ENCODE measurements at places on chromosomes 2 and 18. TPM values are rescaled to one million over a fixed set of nuclear protein-coding genes. Genes with fewer than 3 reads are reported as not detected.

Gene ZNF407
- total RNA-seq = 13.1 TPM

Gene KCNG2
- 0.32 TPM for total RNA-seq

Gene UGT1A4
- 0.93 TPM for total RNA-seq

Gene NLRC4
- 0.22 TPM for total RNA-seq

Gene MC4R
- not detected for total RNA-seq

DNA sequence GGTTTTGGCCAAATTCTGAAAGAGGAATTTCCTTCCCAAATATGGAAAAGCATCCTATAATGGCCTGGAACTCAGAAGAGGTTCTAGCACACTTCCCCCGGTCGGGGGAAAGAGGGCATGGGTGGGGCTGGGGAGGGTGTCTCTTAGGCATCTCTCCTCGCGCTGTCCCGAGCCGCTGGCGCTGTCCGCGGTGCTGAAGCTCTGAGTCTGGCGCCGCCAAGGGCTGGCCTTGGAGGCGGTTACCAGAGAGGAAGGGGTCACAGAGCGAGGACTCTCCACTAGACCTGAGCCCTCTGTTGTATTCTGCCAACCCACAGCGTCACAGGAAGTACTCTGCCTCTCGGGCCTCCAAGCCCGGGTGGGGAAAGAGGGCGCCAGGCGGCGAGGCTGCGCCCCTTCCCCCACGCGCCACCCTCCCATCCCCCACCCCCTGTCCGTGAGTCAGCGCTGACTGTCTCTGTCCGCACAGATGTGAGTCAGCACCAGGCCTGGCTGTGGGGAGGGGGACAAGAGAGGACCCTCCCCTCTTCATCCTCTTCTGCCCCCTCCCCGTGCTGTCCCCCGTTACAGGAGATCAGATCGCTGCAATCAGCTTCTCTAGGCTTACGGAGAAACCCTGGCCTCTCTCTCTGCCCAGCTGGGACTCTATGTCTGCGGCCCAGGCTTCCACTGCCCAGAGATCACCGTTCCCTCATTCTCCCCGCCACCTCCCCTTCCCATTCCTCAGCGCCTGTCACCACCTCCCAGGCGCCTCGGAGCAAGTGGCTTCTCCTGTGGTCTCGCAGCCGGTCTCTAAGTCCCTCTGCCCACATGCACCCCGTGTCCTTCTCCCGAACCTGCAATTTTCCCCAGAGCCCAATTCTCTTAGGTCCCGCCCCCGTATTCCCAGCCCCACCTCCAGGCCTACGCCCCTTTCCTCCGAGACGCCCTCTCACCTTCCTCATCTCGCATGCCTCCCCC is 779 bp downstream of the PTPRN start:
- peak; percentile 68 for DNase-seq

DNA sequence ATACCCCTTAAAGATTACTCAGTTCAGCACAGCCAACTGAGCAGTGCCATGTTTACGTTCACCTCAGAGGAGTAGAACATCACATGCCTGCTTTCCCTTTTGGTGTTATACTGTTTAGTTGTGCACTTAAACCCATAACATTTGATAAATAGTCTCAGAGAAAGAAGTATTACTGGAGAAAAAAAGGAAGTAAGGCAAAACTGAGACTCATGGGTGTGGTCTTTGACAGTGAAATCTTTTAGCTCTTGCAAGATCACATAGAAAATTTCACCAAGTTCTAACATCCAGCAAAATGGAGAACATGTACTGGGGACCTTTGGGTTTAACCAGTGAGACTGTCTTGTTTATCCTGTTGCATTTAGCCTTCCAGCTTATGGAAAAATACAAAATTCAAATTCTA is 5.6 kb downstream of the TANK start:
- DNase-seq = no peak

DNA sequence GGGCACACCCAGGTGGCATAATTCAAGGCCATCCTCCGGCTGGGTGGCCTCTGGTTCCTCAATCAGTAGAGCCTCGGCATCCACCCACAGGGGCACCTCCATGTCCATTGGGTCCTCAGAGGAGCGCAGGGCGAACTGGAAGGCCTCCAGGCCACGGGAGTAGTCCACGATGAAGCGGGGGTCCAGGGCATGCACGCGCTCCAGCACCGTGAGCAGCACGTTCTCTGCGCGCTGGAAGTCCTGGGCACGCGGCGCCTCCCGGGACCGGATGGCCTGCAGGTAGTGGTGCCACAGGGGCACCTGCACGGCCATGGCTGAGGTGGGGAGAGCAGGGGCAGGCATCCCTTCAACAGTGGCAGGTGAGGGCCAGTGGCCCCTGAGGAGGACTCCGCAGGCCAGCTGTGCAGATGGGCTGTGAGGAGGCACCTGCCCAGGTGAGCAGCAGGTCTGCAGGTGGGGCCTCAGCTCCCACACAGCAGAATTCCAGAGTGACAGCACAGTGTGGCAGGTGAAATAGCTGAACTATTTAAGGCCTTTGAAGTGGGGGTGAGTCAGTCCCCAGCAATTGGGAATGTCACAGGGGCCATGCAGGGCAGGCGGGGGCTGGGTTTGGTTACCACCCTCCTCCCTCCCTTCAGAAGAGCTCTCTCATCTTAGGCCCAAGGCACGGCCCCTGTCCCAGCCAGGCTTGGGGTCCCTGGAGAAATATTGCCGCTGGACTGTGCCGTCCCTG is at the start of gene MAB21L4:
Gene MAB21L4, minus strand, starts transcription at position 501 of the 733 bp plus-strand sequence. Its CDS starts 159 bp downstream, at position 342.
- DNase-seq = no peak

DNA sequence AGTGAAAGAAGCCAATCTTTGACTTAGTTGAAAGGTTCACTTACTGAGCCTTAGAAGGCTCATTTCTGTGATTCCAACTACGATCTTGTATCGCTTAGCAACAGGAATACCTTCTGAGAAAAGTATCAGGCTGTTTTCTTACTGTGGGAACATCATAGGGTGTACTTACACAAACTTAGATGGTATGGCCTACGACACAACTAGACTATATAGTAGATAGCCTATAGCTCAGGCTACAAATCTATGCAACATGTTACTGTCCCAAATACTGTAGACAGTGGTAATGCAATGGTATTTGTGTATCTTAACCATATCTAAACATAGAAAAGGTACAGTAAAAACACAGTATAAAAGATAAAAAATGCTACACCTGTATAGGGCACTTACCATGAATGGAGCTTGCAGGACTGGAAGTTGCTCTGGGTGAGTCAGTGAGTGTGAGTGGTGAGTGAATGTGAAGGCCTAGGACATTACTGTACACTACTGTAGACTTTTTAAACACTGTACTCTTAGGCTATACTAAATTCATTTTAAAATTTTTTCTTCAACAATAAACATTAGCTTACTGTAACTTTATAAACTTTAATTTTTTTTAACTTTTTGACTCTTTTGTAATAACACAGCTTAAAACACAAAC is 148.8 kb upstream of the STON1 start:
- no peak for DNase-seq

DNA sequence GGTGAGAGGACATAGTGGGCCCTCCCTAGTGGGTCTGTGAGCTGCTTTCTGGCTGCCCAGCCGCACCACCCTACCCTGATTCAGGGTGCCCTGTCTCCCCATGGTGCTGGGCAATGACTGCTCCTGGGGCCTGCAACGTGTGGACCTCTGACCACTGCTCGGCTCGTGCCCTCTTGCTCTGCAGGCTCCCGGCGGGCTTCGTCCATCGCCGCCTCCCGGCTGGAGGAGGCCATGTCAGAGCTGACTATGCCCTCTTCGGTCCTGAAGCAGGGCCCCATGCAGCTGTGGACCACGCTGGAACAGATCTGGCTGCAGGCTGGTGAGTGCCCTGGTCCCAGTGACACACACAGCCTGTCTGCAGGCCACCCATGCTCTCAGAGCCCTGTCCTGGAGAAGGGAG is 103.5 kb downstream of the STPG4 start:
- DNase-seq = no peak

DNA sequence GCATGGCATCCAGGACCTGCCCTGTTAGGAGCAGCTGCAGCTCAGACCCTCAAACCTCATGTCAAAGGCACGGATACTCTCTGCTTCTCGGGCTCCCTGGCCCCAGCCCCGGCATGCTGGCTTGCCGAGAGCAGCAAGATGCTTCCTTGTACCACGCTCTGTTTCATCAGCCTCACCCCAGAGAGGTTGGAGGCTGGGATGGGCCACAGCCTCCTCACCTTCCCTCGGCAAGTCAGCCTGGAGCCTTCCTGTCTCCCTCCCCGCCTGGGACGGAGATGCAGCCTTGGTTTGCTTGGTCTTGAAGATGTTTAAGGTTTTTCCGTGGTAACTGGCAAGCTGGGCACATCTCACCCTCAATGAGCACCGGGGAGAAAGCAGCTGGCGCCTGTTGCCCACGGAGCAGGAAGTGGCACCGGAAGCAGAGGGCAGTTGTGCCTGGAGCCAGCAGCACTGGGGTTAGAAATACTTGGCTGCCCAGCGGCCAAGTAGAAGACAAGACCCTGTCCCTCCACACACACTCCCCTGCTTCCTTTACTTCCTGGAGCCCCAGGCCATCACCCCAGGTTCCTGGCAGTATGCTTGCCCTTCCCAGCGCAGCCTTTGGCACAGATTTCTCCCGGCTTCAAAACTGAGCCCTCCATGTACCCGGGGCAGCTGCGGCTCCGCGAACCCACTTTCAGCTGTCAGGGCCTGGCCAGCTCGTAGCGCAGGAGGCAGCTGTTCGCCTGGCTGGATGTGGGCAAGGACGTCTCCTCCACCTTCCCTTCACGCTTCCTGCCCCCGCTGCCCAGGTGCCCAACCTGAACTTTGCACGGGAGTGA is 17.4 kb downstream of the FBLN7 start:
- no peak for DNase-seq

- peak; percentile 7 for DNase-seq
Observed at GRCh38 chr2:128782411-128783192, 463.9 kb upstream of the HS6ST1 start.

GRCh38 chr2:216235896-216236295 is 126.7 kb downstream of the XRCC5 start:
- DNase-seq = no peak

DNA sequence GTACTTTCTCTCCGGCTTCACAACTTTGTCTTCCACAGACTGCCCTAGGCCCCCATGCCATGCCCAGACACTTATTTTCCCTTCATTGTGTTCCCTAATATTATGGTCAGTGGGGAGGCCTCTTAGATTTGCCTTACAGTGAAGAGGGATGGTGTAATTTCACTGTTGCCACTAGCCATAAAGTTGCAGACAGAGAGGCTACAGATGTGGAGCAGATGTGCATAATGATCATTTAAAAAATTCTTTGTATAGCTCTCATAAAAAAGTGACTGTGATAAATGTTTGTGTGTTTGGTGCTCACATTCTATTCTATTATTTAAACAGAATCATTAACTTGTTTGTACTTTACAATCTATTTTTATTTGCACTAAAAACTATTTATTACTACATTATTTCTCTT is 67.5 kb upstream of the FN1 start:
- DNase-seq = no peak

DNA sequence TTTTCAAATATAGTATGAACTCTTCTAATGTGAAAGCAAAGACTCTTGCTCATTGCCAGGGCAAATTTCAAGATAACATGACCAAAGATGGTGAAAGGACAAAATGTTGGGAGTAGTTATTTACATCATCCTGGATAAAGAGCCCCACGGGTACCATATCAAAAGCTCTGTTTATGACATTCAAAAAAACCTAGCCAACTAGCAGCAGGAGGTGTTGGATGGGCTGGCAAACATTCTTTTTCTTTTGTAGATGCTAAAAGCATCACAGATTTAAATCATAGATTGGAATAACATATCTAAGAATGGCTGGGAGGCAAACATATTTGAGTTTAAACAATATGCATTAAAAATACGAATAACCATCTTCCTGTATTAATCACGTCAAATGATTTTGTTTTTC is 153.5 kb downstream of the ICOS start:
- DNase-seq = no peak

DNA sequence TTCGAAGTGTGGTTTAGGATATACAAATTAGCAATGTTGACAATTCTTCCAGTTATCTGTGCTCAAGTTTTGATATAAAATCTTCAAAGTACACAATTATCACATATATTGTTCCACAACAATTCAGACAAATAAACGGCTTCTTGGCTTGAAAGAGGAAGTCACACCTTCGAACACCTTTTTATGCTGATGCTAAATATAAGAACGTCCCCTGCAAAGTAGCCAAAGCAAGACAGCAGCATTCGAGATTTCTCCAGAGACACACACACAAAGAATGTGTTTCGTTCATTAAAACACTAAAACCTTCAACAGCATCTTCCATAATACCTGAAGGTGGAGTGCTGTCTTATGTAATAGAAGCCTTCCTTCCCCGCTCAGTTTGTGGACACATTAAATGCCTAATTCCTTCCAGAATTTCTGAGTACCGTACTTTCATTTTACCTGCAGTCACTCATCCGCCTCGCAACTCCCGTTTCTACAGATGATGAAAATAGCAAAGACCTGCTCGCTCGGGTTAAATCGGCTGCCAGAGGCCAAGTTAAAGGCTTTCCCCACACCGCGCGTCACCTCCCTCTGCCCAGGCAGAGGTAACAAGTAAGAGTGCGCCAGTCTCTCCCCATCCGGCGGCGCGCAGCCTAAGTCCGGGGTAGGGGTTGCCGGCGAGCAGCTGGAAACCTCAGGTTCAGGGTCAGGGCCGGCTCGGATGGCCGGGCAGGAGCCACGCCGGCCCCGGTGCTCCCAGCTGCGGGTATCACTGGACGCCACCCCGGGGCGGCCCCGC is 847 bp downstream of the SERPINE2 start:
- DNase-seq = peak; percentile 40

DNA sequence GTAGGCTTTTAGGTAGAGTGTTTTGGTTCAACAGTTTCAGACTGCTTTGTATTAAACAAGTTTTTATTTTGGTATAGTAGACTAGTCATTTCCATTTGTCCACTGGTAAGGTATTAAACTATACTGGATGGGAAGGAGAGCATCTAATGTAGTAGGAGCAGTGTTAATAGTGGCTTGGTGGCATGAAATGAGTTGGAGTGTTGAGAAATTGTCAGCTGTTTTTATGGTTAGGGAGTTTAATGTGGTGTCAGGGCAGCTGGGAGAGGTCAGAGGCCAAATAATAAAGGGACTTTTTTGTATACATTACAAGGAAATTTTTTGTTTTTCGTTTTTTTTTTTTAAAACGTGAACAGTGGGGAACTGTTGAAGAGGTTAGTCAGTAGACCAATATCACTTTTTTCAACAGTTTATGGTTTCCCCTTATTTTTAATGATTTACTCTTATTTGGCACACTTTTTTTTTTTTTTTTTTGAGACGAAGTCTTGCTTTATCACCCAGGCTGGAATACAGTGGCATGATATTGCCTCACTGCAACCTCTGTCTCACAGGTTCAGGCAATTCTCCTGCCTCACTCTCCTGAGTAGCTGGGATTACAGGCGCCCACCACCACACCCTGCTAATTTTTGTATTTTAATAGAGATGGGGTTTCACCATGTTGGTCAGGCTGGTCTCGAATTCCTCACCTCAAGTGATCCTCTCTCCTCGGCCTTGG is 21.2 kb downstream of the ACTR3 start:
- DNase-seq = no peak
